Stimulated activated CD8-positive, alpha-beta memory T cell treated with anti-CD3 and anti-CD28 coated beads, Interleukin-15, amount 100 ng/mL, for 4 hours (primary cell): ENCODE measurements at places on chromosomes 6 and 20.

DNA sequence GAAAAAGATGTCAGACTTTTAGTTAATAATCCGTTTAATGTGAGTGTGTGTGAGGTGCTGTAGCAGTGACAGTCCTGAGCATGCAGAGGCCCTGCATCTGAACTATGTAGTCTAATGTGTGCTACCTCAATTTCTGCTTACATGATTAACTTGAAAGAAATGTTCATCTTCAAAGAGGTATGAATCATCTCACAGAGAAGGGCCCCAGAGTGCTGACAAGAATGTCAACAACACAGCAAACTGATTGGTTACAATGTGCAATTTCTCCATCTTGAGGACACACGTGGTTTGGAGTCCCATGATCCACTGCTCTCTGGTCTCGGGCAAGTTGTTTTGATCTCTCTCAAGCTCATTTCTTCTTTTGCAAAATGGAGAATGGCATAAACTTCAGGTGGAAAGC is 61.7 kb upstream of the EMILIN3 start:
- no peak for DNase-seq

- no peak for DNase-seq
These were observed 37.6 kb upstream of the CD83 start for GRCh38 chr6:14079971-14080370.

- no peak for DNase-seq
These were observed 26.1 kb downstream of the NCOA5 start for GRCh38 chr20:46063652-46064054.

DNA sequence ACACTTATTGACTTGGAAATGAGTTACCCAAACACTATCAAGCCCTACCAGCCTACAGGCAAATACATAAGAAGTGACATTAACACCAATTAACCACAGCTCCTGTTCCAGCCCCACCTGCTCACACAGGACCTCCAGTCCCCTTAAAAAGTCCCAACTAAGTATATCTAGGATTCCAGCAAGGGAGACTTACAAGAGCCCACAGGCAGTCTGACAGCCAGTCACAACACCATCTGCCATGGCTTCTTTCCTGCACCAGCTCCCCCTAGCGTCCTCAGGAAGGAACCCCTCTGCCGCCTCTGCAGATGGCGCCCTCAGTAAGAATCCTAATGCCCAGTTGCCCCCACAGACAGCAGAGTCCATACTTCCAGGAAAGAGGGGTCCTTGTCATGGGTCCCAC is 122.1 kb downstream of the HIVEP2 start:
- DNase-seq, result no peak

- DNase-seq, result no peak
These were observed 88.6 kb downstream of the PPP1R14C start for GRCh38 chr6:150231525-150231850.

DNA sequence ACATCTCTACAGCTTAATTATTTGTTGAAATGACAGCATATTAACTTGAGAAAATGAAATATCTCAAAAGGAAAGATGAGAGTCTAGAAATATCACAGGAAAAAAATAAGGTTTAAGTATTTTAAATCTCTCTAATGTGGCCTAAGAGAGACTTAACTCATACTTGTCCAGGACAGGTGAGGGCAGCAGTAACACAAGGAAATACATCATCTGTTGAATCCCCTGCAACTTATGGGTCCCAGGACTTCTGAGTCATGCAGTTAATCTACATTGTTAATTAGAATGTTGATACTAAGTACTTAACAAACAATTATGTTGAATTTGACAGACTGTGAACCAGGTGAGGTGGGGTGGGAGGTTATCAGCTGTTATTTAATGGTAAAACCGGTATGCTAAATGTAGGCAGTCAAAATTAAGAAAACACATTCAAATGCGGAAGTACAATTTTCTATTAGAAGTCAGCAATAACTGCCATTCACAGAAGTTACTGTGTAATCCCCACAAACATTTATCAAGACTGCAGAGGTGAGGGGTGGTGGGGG is 87.9 kb downstream of the CEP57L1 start:
- no peak for DNase-seq

DNA sequence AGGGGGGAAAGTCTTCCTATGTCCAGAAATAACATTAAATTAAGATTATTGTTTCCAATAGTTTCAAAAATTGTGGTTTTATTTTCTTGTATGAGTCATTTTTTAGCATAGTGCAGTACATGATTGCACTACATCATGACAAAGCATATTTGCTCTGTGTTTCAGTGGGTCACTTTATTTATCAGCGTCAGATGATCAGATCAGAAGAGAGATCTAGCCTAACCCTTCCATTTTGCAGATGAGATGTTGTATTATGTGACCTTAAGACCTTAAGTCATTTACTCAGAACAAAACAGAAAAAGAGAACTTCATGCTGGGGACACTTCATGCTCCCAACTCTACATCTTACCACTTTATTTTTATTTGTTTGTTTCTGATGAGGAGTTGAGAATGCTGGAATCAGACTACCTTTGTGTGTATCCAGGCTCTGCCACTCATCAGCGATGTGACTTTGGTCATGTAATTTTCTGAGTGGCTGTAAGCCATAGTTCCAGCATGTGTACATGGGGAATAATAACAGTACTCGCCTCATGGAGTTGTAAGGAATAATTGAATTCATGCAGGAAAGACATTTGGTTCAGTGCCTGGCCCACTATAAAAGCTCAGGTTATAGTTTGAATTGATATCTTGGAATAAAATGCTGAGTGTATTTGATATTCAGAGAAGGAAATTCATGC is 13.5 kb downstream of the EYA4 start:
- DNase-seq, result no peak

- DNase-seq, result no peak
These were observed 199.5 kb downstream of the ADGRB3 start for GRCh38 chr6:68834551-68834950.

GRCh38 chr6:142047934-142048592 is 84.7 kb upstream of the GJE1 start:
- no peak for DNase-seq

DNA sequence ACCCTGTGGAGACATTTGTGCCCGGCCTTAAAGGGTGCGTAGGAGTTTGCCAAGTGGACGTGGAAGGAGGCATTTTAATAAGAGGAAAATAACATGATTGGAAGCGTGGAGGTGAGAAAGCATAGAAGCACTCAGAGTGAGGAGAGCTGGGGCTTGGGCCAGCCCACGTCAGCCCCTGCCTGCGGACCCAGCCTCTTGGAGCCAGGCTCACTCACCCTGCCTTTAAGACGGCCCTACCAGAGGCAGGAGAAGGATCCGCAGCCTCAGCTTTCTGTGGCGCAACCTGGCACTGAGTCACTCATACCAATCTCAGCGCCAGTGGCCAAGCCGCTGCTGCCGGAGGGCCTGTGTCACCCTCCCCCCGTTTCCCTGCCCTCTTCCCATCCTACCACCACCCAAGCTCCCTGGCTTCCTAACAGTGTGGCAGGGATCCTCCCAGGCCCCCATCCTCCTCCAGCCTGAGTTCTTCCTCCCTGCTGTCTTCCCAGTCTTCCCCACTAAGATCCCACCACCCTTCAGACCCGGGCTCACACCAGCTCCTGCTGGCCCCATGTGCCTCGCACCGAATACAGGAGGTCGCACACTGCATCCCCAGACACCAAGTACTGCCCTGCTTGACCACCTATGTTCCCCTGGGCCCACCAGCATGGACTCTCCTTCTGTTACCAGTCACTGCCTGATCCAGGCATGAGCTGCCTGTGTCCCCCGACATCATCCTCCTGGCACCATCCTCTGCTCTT is 285.2 kb downstream of the UST start:
- DNase-seq, result no peak

GRCh38 chr6:29975561-29975907 is 33.2 kb downstream of the HLA-A start:
- no peak for DNase-seq

DNA sequence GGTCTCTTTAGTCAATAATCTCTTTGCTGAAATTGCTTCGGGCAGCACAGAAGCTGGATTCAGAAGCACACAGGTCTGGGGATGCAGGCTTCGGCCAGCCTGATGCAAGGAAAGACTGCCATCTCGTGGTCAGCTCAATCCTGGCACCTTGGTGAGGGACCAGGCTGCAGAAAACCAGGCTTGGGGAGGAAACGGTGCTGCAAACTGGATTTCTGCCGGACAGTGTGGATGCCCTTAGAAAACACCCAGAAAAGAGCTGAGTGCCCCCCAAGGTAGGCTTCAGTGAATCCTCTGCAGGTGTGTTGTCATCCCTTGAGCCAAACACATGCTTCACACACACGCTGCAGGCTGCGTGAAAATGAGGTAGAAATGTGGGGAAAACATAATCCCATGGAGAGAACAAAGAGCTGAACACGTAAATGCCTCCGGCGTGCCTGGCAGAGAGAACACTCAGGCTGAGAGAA is 89.8 kb upstream of the PAX1 start:
- no peak for DNase-seq

DNA sequence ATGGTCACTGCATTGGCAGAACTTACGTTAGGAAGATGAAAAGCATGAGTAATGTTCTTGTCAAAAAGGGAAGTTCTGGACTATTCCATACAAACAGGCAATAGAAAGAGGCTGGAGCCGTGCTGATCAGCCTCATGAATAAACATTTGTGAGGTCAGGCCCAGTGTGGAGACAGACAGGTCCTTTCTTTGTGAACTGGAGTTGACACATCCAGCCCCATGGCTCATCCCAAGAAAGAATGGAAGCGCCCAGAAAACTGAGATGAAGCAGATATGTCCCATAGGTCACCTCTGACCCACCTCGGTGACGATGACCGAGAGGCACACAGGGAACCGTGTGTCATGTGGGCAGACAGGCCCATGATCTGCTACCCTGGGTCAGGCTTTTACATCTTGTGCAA is 276.0 kb upstream of the SGK1 start:
- DNase-seq, result no peak

GRCh38 chr20:53494753-53495152 is 98.9 kb downstream of the ZNF217 start:
- DNase-seq, result no peak

DNA sequence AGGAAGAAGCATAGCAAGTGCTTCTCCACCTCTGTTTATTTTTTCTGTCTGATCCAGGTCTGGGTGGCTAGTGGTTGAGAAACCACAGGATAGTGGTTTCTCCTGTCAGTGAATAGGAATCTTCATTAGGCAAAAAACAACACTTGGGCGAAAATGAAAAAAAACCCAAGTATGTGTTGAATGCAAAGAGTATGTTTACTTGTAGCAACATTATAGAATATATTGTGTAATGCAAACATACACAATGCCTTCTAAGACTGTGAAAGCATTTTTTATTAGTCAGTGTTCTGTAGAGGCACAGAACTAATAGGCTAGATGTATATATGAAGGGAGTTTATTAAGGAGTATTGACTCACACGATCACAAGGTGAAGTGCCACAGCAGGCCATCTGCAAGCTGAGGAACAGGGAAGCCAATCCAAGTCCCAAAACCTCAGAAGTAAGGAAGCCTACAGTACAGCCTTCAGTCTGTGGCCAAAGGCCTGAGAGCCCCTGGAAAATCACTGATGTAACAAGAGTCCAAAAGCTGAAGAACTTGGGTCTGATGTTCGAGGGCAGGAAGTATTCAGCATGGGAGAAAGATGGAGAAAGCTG is 111.1 kb downstream of the UST start:
- DNase-seq, result no peak

DNA sequence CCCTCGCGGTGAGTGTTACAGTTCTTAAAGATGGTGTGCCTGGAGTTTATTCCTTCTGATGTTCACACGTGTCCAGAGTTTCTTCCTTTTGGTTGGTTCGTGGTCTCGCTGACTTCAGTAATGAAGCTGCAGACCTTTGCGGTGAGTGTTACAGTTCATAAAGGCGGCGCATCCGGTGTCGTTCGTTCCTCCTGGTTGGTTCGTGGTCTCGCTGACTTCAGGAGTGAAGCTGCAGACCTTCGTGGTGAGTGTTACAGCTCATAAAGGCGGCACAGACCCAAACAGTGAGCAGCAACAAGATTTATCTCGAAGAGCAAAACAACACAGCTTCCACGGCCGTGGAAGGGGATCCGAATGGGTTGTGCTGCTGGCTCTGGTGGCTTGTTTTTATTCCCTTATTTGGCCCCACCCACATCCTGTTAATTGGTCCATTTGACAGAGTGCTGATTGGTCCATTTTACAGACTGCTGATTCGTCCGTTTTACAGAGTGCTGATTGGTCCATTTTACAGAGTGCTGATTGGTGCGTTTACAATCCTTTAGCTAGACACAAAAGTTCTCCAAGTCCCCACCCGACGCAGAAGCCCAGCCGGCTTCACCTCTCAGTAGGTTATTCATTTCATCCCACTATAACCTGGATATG is 48.2 kb upstream of the ARG1 start:
- DNase-seq, result no peak

DNA sequence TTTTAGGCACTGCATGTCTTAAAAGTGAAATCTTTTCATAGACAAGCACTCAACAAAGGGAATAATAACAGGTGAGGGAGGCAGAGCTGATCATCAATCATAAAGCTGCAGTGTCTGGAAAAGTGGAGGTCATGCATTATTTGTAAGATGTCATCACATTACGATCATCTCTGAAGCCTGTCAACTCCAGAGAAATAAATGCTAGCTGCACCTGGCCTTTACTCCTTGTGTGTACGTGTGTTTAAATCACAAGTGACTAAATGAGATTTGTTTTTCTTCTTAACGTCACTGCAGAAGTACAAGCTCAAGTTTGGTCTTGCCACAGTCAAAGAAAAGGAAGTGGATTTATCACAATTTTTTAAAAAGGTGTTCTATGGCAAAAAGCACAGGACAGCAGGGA is 275.5 kb upstream of the SGK1 start:
- no peak for DNase-seq

GRCh38 chr6:111604259-111605099 is 1.2 kb downstream of the TRAF3IP2 start:
- DNase-seq, result no peak

DNA sequence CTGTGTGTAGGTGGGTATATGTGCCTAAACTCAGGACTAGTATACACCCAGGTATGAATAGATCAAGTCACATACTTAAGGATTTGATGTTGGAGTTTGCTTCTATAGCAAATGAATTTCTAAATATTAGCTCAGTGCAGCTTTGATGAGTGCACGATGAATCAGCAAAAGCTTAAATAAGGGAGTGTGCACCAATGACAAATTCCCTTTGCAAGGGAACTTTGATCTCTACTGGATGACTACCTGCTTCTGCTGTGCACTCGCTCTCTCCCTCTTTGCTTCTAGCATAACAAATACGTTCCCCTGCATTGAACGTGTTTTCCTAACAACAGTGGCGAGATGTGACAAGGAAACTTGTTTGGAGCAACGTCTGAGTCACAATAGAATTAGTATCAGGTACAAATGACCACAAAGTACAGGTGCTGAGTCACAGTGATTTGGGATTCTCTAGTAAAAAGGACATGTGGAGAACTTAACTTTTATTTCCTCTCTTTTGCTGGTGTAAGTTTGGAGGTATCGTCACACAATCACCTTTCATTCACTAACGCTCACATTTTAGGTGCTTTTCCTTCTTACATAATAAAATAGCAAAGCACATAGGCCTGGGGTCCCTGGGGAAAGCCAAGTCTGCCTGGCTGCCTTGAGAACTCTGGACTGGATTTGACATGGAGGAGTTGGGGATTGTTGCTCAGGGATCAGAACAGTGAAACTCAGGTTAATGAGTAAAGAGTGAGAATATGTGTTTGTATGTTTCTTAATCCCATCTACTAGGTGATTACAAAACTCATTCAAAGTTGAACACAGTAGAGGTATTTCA is 49.7 kb downstream of the KLHL31 start:
- DNase-seq, result no peak
